ENCODE measurements at places on chromosomes 6 and 20.

DNA sequence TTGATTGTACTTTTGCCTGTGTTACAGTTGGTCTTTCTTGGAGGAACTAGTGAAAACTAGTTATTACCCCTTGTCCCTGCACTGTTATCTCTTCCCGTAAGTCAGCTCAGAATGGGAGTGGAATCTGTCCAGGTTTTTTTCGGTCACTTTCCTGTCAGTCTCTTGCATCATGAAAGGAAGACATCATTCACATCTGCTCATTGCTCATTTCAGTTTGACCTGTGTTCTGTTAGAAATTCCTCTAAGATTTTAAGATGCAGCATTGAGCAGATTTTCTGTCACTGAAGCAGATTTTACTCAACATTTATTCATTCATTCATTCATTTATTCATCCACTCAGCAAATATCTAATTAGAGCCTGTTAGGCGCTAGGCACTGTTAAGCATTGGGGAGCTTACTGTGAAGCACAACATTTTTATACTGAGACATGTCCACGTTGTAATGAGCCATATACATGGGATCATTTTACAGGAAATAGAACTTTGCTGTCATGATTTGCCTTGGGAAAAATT, 33.1 kb upstream of the HINT3 start:
- no peak for DNase-seq

- peak; percentile 58 for DNase-seq
Measured at GRCh38 chr6:149347067-149347466, 29.6 kb downstream of the TAB2 start.

GRCh38 chr6:36924131-36924530, 30.4 kb upstream of the PI16 start:
- peak; percentile 76 for DNase-seq

DNA sequence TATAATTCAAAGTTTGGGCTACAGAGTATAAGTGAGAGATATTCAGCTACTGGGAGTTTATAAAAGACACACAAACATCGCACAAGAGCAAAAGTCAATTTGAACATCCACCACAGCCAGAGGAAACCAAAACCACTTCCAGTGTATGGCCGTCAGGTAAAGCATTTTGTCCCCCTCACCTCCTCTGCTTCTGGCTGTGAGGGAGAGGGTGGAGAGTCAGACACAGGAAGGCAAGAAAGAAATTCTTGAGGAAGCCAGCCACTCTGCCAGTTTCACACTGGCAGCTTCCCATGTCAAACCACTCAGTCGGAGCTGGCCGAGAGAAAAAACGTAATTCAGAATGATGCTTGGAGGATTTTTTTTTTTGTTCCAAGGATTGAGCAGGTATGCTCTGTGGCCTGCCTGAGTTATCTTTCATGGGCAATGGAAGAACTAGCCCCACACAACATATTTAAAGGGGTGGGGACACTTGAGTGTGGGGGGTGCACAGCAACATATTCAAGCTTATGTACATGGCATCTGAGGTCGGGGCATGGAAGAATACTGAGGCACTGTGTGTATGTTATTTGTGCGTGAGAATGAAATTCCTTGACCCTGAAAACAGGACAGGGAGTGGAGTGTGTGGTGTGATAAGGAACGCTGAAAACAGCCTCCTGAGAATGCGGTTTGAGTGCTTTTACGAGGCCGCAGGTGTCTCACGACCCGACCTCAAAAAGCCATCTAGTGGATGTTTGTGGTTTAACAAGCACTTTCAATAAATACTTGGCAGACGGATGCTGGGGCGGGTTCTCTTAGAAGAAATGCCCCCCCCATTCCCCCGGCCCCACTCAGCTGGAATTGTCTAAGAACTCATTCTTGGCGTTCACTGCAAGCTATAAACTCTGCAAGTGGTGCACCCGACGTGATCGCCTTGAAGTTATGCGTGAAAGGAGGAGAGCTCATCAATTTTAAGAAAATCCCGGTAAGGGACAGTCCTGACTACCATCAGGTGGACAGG, 27.5 kb upstream of the ZBTB22 start:
- peak; percentile 78 for DNase-seq

- peak; percentile 94 for DNase-seq
Measured at GRCh38 chr20:13839421-13840092, 54.7 kb downstream of the NDUFAF5 start.

DNA sequence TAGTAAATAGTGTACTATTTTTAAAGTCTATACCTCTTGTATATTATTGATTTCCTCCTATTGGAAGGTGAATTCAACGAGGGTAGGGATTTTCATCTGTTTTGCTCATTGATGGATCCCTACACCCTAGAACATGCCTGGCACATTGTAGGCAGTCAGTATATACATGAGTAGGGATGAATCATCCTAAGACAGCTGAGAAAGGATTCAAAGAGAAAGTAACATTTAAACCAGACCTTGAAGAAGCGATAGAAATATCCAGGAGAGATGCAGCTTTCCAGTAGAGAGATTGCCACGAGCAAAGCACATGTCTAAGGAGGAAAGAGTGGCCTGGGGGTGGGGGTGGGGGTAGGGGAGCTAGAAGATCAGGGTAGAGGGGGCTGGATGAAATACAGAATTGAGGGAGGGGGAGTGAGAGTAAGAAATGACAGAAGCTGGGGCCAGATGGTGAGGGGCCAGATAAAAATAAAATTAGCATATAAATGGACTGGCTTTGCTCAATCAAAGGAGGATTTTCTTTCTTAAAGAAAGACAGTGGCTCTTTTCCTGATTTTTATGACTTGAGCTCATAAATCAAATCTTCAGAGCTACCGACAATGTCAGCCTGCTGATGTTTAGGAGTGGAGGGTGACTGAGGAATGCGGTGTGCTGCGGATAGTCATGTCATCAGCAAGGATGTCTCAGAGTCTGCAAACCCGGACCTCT, 168.2 kb downstream of the SAMD5 start:
- DNase-seq, result peak; percentile 25

GRCh38 chr6:147621961-147622360, 113.5 kb downstream of the SAMD5 start:
- peak; percentile 44 for DNase-seq

- no peak for DNase-seq
Measured at GRCh38 chr6:111776236-111777221, 96.7 kb downstream of the FYN start.

DNA sequence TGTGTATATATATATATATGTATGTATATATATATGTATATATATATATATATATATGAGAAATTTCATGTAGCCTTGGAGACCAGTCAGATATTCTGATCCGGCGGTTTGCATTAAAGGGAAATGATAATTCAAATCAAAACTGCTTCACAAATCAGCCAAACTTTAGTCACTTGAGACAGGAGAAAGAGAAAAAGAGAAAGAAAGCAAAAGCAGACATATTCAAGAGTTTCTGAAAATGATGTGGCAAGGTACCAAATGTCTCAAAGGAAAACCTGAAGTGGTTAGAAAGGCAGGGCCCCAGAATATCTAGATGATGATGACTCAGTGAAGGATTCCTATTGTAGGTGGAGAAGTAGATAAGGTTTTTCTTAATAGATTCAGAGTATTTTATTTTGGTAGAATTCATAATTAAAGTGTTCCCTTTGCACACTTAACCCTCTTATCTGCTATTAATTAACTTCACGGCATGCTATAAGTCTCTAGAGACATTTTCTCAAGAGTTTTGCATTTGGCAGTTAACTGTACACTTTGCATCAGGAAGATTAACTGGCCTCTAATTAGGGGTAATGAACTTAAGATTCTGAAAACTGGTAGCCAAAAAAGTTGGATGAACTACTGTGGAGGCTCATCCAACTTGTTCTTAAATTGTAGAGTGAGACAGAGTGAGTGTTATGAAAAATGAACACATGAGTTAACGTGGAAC, 50.1 kb upstream of the ASF1A start:
- DNase-seq, result peak; percentile 7

- DNase-seq, result no peak
Measured at GRCh38 chr6:112291161-112291762, 36.9 kb upstream of the LAMA4 start.

GRCh38 chr6:132961610-132962009, 147.2 kb downstream of the RPS12 start:
- no peak for DNase-seq

DNA sequence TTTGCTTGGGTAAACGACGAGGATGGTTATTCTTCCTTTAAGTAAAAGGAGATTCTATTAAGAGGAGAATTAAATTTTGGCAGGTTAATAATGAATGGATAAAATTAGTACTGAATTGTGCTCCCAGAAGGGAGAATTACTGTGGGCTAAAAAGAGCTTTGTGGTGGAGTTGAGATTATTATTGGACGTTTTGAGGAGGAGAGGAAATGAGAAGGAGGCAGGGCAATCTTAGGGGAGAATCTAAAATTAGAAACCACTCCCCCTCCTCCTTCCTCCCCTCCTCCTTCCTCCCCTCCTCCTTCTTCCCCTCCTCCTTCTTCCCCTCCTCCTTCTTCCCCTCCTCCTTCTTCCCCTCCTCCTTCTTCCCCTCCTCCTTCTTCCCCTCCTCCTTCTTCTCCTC, 331.8 kb downstream of the PRL start:
- no peak for DNase-seq

DNA sequence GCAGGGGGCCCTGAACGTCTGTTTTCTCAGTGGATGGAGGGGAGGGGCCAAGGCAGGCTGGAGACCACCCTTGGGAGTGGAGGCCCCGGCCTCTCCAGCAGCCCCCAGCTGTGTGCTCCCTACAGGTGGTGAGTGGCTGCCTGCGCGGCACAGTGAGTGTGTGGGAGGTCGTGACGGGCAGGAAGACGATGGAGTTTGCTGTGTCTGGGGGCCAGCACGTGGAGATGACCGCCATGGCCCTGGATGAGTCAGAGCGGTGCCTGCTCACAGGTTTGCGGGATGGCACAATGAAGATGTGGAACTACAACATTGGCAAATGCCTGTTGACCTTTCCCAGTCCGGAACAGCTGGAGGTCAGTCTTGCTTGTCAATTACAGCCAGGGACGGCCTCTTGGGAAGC, 52.6 kb downstream of the EFCAB8 start:
- no peak for DNase-seq

DNA sequence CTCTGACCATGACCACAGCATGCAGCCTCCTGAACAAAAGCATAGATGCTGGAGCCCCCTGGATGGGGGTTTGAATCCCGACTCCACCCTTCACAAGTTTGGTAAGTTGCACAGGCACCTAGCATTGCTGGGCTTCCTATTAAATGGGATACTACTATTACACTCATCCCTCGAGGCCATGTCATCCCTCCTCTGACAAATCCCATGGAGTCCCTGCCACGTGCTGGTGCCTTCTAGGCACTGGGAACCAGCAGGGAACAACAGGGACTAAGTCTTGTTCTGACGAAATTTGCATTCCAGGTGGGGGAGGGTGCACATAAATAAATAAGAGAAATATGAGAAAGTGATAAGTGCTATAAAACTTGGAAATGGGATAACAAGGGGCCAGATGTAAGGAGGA, 15.3 kb upstream of the SIRPA start:
- DNase-seq, result peak; percentile 46

DNA sequence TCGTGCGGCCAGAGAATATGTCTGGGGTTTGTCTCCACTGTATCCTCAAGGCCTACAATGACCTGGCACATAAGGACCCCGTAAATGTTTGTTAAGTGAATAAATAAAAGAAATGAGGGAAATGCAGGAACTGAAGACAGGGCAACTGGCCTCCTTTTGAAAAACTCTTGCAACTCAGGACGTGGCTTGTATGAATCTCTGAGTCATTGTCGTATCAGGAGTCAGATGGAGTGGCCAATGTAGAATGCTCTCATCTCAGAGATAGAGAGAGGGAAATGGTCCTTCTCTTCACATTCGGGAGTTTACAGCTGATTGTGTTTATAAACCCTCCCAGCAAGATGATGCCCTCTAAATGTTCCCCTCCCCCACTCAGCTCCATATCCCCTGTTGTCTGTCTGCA, 57.1 kb downstream of the UST start:
- no peak for DNase-seq

GRCh38 chr20:54497931-54498718, 22.7 kb downstream of the DOK5 start:
- DNase-seq, result no peak

GRCh38 chr6:14546036-14546435, 428.5 kb downstream of the CD83 start:
- no peak for DNase-seq

DNA sequence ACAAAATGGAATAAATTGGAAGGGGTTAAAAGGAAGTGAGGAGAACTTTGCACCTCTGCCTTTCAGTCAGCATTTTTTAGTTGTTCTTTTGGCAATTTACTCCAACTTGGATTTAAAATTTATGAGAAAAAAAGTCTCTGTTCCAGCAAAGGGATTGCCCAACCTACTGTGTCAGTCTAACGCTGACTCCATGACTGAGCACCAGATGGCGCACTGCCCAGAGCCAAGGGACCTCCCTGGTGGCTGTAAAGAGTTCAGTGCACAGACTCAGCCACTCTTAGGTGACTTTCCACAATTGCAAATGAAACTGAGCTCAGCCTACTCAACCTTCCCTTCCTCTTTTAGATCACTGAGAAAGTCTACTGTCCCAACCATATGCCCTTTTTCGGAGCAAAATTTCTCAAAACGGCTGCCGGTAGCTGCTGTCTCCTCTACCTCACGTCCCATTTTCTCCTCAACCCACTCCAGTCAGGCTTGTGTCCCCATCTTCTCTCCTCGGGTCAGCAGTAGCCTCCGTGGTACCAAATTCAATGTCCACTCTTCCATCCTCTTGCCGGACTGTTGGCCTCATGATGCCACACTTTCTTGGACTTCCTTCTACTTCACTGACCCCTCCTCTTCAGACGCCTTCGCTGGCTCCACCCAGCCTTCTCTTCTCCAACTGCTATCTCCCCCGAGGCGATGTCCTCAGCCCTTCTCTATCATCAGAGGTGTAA, 38.7 kb downstream of the GSTA2 start:
- DNase-seq, result peak; percentile 69

GRCh38 chr20:54208548-54209176, 775 bp downstream of the PFDN4 start:
- DNase-seq, result peak; percentile 61

DNA sequence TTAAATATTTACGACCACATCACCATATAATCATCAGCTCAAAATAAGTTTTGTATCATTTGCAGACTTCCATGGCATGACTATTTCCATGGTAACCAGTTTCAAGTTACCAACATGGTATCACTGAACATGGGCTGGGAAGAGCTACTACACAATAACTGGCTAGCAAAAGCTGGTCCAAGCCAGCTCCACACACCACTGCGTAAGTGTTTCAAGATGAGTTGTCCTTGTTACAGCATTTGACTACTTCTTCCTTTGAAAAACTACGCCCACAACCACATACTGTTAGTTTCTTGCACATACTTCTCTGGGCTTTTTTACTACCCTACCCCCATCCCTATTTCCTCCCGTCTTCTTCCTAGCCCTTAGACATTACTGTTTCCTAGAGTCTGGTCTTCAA, 8.5 kb downstream of the CD164 start:
- no peak for DNase-seq

DNA sequence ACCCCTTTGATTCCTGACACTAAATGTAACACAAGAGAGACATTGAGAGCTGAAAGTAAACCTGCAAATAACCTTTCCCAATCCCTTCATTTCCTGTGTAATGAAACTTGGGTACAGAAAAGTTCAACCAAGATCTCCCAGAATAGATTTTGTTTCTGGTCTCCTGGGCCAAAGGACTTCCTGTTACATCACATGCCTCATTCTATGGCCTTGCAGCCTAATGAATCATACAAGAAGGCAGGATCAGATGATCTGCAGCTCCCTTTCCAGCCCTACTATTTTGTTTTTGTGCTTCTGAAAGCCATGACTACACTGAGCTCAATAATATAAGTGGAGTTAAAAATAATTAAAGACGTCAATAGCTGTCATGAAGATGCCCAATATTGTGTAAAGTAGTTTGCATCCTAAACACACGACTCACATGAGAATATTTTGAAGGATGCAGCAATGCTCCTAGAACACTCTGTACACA, 73.4 kb upstream of the NOX3 start:
- peak; percentile 92 for DNase-seq

GRCh38 chr6:136549300-136550044, 750 bp downstream of the MAP7 start:
- DNase-seq, result no peak

Data from fibroblast of skin of right quadriceps (primary cell).